Gastrocnemius medialis (tissue), 4 donors: ENCODE measurements at places on chromosomes 1 and 21.

GRCh38 chr1:3126756-3127678, 58.0 kb downstream of the PRDM16 start:
- no peak for DNase-seq

- DNase-seq: no peak
These were observed 454.6 kb upstream of the RUNX1 start for GRCh38 chr21:35503671-35504070.

DNA sequence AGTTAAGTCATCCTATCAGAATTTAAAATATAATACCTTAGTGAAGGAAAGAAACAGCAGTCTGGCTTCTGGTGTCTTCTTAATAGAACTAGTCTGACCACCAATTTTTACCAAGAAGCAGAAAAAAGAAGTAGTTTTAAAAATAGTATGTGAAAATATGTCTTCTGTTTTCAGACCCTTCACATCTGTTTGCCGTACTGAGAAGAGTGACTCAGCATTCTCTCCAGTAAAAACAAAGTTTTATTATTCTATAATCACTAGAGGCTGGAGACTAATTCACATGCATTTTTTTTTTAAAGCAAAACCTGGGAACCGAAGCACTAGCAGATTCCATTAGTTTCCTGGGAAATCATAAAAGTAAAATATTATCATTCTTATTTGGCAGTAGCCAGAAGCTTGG, 163.8 kb downstream of the COL24A1 start:
- DNase-seq: no peak

- no peak for DNase-seq
These were observed at the start of gene TTLL10 for GRCh38 chr1:1173793-1174415. TSS of gene TTLL10 (plus strand) at chr1:1173880. CDS start at chr1:1179216, 5,336 bp downstream.

DNA sequence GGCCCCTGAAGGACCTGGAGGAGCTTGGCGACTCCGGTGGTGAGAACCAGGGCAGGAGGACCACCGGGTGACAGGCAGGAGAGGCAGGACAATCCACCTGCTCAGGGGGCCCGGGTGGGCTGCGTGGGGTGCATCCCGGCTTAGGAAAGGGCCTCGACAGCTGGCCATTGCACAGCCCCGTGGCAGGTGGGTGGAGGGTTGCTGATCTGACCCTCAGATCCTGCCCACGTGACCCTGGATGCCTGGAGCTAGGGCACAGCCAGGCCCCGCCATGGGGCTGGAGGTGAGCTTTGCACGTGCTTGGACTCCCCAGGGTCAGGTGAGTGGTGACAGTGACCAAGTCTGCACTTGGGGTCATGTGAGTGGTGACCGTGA, 35.5 kb upstream of the SLC19A1 start:
- no peak for DNase-seq

DNA sequence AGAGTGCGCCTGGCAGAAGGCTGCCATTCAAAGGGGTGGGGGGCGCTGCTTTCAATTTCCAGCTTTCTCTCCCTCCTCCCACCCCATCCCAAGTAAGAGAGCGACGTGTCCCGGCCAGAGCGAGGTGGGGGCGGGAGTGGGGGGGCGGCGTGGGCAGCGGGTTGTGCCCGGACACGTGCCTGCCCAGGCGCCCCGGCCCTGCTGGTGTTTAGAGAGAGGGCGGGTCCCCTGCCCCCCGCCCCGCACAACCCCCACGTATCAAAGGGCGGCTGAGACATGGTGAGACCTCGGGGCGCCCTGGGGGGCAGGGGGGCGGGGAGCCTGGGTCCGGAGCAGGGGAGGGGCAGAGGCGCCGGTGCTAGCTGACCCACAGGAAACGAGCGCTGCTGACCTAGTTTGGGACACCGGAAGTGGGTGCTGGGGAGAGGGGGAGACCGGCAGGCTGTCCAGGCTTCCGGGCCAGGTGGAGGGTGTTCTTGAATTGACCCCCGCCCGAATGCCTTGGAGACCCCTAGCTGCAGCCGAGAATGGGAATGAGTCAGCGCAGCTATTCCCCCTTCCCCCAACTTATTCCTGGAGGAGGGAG, 1.3 kb downstream of the ZBTB7B start:
- DNase-seq: peak; percentile 87

DNA sequence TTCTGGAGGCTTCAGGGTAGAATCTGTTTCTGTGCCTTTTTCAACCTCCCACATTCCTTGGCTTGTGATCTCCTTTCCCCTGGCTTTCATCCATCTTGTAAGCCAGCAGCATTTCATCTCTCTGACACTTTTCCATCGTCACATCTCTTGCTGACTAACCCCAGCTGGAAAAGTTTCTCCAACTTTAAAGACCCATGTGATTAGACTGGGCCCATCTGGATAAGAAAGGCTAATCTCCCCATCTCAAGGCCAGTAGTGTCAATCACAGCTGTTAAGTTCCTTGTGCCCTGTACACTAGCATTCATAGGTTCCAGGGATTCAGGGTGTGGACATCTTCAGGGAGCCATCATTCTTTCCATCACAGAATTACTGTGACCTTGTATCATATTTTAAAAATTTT, 452.1 kb downstream of the TTLL7 start:
- DNase-seq: no peak

GRCh38 chr1:117572546-117572945, 33.3 kb upstream of the TENT5C start:
- DNase-seq: no peak

- no peak for DNase-seq
These were observed 9.9 kb upstream of the REN start for GRCh38 chr1:204176049-204176448.

DNA sequence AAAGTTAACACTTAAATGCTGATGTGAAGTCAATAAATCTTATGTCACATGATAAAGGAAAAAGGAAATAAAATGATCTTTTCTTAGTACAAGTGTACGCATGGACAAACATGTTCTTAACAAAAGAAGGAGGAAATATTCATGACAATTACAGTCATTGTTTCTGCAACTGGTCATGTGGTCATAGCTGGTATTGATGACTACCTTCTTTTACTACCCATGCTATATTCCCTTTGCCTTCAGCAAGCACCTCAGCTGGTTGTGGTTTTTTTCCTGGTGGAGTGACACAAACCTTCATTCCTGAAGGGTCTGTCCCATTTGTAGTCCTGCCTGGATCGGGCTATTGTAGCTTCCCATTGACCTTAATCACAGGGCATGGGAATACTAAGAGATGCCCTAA, 23.4 kb upstream of the TSHB start:
- DNase-seq: no peak

- DNase-seq: no peak
These were observed 350.8 kb downstream of the PTPRU start for GRCh38 chr1:29586991-29587745.

GRCh38 chr1:22755641-22756040, 45.0 kb downstream of the EPHB2 start:
- DNase-seq: no peak

- DNase-seq: no peak
These were observed 102.4 kb upstream of the BACE2 start for GRCh38 chr21:41065539-41065938.

- peak; percentile 86 for DNase-seq
These were observed 40.2 kb downstream of the HSPG2 start for GRCh38 chr1:21896652-21897532.

DNA sequence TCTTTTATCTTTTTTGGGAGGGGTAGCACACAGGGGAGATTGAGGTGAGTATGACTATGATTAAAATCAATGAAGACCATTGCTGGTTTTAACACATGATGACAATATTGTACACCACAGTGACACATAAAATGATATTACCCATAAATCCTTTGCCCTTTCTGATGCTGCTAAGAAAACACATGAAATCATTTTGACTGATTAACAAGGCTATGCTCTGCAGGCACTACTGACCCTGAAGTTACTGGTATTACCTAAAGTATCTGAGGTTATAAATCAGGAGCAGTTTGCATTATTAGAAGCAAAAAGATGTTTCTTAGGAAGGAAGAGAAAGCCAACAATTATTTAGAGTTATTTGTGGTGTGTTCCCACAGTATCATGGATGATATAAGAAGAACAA, 701.2 kb upstream of the PTBP2 start:
- no peak for DNase-seq

DNA sequence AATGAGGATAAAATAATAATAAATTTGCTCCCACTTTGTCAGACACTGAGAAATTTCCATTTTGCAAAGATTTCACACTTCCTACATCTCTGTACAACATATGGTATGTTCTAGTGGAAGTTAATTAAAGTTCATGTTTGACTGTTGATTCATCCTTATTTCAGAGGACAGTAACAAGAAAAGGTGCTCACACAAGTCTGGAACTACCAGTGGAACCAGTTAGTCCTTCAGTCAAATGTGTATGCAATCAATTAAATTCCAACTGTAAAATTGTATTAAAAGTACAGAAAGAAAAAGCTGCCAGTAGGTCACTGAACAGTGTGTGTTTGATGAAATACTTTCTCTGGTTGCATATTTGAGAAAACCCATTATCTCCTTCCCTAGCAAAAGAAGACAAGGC, 496.0 kb upstream of the PKN2 start:
- no peak for DNase-seq

DNA sequence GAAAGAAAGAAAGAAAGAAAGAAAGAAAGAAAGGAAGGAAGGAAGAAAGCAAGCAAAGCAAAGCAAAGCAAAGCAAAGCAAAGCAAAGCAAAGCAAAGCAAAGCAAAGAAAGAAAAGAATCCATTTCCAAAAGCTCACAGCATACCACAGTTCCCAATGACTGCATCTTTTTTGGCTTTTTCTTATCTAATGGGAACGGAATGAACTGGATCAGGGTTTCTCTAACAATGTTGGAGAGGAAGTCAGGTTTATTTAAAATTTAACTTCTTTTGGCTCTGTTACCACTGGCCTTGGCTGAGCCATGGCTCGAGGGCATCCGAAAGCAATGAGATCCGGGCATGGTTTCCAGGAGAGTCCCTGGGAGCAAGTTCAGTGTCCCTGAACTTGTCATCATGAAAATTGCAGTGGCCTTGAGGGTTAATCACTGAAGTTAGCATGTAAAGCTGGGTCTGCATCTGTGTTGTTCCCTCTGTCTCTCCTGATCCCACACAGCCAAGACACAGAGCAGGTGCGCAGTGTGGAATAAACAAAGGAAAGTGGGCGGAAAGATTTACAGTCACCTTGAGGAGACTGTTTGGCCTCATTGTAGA, 34.6 kb upstream of the CTPS1 start:
- no peak for DNase-seq

DNA sequence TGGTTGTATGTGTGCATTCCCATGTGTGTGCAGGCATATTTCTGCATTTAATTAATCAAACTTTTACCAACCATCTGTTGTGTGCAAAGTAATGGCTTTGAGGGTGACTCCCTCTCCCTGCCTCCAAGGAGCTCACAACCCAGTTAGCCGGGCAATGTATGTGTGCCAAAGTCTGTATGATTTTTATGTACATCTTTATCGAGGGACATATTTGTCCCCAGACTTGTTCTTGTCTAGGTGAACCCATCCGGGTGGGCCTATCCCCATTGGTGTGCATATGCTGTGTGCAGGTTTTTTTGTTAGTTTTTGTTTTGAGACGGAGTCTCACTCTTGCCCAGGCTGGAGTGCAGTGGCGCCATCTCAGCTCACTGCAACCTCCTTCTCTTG, 1.8 kb downstream of the SYTL1 start:
- DNase-seq: no peak

- no peak for DNase-seq
These were observed 54.0 kb downstream of the LACTBL1 start for GRCh38 chr1:22918644-22919043.

DNA sequence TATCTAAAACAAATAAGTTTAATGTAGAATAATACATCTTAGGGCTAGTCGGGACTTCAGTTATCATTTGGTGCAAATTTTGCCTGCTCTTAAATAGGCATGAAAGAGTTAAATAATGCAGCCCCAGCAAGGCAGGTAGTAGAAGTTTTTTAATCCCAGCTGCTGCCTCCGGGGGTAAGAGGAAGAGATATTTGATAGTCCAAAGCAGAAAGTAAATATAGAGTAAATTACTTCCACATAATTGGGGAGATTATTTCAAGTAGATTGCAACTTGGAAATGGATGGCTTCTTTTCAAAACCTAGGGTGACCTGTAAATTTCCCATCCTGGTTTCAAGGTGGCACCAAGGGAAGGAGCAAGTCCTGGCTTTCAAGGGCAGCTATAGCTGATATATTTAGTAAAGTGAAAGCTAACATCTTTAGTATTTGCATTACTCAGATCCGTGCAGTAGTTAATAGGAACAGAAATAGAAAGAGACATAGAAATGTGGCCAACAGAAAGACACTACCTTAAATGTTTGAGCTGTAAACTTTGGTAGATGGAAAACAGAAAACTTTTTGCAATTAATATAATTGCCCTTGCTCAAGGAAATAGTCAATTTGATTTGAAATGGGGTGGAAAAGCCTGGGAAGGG, 109.1 kb downstream of the LMO4 start:
- DNase-seq: no peak

DNA sequence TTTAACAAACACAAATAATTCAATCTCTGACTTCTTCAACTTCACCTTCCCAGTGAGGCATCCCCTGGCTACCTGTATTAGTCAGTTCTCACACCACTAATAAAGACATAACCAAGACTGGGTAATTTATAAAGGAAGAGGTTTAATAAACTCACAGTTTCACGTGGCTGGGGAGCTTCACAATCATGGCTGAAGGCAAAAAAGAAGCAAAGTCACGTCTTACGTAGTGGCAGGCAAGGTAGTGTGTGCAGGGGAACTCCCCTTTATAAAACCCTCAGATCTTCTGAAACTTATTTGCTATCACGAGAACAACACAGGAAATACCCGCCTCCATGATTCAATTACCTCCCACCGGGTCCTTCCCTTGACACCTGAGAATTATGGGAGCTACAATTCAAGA, 478.5 kb downstream of the ADGRL2 start:
- DNase-seq: no peak

GRCh38 chr1:162942916-162943559, 82.1 kb upstream of the CCDC190 start:
- DNase-seq: peak; percentile 41

DNA sequence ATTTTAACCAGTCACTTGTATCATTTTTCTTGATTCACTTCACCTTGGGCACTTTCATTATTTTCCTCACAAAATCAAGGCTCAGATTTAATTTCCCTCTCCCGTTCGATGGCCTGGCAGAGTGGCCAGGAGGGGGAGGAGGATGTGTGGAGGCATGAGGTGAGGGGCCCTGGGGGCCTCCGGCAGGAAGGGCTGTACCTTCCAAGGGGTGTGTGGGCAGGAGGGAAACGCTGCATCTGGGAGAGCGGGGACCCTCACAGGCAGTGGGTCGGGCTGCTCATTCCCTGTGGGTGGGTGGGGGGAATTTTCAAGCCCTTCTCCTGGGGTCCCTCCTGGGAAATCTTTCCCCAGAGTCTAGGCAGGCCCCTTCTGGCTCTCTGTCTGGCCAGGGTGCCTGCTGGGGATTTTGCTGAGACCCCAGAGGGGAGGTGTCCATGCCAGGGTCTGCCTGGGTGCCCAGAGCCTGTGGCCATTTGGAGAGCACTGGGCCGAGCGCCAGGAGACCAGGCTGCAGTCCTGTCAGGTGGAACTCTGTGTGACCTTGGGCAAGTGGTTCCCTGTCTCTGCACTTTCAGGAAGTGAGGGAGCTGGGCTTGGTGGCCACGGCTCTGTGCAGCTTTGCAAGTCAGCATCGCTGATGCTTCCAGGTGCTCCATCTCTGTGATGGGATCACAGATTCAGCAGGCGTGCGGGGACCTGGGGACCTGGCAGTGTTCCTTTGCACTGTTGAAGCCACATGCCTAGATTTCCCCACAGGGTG, 81.9 kb upstream of the C1orf174 start:
- DNase-seq: no peak

DNA sequence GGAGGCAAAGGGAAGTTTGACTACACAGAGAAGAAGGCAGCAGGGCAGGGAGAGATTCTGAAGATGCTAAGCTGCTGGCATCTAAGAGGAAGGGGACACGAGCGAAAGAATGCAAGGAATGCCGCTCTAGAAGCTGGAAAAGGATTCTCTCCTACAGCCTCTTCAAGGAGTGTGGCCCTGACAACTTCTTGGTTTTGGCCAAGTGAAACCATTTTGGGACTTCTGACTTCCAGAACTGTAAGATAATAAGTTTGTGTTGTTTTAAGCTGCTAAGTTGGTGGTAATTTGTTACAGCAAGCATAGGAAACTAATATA, 28.5 kb downstream of the MGST3 start:
- DNase-seq: no peak
